ENCODE measurements at places on chromosomes 6 and 20.

DNA sequence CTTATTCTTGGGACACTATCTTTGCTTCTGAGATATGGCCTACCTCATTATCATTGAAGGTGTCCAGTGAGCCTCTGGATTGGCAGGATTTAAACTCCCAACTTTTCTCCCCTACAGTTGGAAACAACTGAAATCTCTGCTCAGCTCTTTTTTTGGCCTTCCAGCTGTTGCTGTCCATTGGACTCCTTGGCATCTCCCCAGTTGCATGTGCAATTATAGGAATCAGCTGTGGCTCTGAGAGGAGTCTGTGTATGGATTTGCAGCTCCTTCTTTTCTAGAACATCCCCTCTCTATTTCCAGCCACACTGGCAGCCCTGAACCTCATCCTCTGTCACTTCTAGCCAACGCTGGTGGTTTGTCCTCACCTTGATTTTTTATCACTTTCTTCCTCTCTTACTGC, 21.2 kb downstream of the RAB22A start:
- DNase-seq = no peak

DNA sequence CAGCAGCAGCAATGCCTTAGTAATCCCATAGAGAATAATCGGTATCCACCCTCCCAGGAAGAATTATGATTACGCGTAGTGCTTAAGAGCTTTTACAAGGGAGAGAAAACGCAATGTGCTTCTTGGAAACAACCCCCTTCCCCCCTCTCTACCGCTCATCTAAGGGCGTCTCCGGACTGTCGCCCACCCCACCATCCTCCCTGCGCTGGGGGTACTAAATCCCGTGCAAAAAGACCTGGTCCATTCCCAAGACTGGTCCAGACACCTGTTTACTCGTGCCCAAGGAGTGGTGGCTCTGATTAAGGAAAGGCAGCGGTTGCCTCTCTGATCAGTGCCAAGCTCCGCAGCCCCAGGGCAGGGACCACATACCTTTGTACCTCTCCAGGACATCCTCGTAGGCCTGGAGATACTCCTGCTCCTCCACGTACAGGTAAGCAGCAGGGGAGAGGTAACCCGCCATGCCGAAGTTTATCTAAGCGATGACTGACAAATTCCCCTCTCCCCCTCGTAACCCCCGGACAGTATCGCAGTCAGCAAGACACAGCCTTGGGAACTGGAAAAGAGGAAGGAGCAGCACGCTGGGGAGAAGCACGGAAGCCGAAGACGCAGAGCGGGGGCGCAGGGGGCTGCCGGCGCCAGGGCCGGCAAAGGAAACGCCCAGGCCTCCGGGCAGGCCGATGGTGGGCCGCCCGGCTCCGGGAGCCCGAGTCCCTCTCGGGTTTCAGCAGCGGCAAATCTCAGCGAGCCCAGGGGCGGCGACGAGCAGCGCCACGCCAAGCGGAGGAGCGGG, 112.0 kb upstream of the BEND6 start:
- peak; percentile 52 for DNase-seq

- DNase-seq = no peak
Measured at GRCh38 chr20:56636716-56637115, 7.6 kb downstream of the TFAP2C start.

- DNase-seq = no peak
Measured at GRCh38 chr6:157019115-157019641, 242.0 kb downstream of the ARID1B start.

DNA sequence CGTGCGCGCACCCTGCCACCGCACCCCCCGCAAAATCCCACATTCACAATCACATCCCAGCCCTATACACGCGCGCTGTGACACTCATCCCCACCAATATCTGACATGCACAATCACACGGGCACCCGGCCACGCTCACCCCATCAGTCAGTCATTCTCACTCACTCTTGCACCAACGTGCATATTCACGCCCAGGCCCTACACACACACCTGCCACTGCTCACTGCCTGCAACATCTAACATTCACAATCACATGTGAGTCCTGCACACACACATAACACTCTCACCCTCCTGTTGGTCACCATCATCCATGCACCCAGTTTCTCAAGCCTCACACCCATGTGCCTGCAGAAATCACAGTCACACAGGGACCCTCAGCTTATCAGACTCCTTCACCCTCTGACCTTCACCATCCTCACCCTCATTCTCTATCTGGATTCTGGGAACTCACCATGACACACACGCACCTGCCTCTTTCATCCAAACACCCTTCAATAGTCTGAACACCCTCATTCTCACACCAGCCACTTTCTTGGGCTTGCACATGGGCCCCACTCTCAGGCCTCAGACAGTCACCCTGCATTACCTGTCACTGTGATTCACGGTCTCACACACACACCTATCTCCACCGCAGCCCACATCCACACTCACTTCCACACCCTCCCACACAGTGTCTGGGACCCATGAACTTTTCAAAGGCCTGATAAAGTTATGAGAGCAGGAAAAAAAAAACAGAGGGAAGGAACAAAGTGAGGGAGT, 748 bp upstream of the ATP9A start:
- no peak for DNase-seq

DNA sequence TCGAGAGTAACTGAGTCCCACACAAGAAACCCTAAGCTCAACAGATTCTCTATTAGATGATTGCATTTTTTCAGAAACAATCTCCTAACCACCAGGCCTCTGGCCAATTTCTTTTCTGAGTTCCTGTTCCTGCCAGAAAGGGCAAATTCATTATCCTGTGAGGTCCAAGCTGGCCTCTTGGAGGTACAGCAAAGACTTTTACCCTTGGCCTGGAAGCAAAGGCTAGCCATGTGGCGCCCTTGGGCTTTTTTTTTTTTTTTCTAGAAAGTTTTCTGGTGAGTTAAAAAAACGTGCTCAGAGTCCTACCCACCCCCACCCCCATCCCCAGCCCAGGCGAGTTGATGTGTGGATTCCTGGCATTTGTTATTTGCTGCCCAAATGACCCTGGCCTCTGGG, 59.0 kb upstream of the EEF1A1 start:
- DNase-seq = peak; percentile 26

DNA sequence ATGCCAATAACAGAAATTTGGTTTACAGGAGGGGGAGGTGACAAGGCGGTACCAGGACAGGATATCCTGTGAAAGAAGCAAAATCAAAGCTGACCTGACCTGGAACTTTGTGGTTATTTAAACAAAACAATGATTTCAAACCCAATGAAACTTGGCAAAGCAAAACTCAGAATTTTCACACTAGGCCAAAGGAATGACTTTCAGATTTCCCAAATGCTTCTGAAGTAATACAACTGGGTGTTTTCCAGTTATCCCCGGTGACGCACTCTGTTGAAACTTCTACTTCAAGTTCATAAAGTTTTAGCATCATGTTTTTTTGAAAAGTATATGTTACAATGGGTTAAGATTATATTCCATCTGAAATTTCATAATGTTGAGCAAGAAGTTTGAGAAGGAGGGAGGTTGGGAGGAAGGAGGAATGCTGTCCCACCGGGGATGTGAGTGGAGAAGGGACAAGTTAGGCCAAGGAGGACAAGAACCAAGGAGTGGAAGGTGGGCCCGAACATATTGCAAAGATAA, 78.1 kb upstream of the TRAF3IP2 start:
- DNase-seq = no peak

GRCh38 chr6:29507319-29507718, 19.6 kb upstream of the MAS1L start:
- no peak for DNase-seq

DNA sequence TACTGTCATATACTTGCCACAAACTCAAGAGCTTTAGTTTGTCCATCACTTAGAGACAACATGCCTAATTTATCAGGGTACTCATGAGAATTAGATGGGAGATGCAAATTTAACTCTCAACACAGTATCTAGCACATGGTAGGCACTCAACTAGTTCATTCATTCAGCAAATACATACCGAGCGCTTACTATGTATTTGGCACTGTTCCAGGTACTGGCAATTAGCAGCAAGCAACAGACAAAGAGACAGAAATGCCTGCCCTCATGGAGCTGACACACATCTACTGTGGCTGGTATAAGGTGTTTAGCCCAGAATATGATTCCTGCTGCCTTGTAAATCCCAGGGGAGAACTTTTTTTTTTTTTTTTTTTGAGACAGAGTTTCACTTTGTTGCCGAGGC, 4.8 kb downstream of the MICAL1 start:
- DNase-seq = no peak

DNA sequence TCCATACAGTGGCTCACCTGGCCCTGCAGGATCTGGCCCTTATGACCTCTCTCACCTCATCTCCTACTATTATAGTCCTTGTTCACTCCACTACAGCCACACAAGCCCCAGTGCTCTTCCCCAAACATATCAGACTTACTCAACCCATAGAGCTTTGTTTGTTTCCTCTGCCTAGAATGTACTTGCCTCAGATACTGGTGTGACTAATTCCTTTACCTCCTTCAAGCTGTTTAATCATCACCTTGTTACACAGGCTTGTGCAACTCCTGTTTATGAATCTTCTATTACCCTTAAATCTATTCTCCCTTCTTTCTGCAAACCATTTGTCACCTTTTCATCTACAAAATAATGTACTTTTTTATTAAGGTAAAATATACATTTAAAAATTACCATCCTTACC, 3.2 kb downstream of the DEFB125 start:
- DNase-seq = no peak

DNA sequence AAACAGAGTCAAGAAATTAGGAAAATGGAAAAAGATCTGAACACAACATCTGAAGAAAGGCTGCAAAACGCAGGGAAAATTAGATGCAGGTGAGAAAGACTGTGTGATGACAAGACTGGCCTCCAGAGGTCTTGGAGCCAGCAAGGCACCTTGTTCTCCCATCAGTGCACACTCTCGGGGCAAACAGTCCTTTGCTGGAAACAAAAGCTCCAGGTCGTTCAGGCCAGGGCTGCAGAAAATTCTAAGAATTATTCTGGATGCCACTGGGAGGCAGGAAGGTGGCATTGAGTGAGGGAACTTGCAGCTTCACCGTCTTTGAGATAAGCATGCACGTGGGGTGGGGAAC, 219.9 kb upstream of the SSTR4 start:
- no peak for DNase-seq

DNA sequence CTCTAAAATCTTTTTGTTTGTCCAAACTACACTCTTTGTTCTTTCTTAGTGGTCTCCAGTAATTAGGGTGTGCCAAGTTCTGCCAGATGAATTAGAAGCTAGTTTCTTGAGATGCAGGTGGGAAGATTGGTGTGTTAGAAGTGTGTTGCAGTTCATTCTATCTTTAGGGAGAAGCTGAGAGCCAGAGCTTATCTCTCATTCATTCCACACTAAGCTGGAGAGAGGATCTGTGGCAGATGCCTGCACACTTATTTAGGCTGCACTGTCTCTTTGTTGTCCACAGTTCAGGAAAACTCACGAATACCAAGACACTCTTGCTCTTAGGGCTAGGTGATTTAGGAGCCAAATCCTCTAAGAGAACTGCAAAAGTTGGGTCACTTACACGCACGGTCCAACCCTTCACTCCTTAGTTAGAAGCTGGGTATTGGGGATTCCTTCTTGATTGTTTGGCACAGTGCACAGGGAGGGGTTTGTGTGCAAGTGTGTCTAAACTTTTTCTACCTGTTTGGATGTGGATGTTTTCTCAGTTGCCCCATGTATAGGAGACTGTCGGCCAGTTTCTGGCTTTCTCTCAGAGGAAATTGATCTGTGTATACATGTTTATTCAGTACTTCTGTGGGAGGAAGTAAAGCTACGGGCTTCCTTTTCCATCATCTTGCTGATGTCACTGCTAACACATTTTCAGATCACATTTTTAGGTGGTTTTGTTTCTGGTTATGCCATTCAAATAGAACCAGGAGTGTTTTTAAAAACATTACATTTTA, 49.5 kb downstream of the SMAP1 start:
- no peak for DNase-seq

DNA sequence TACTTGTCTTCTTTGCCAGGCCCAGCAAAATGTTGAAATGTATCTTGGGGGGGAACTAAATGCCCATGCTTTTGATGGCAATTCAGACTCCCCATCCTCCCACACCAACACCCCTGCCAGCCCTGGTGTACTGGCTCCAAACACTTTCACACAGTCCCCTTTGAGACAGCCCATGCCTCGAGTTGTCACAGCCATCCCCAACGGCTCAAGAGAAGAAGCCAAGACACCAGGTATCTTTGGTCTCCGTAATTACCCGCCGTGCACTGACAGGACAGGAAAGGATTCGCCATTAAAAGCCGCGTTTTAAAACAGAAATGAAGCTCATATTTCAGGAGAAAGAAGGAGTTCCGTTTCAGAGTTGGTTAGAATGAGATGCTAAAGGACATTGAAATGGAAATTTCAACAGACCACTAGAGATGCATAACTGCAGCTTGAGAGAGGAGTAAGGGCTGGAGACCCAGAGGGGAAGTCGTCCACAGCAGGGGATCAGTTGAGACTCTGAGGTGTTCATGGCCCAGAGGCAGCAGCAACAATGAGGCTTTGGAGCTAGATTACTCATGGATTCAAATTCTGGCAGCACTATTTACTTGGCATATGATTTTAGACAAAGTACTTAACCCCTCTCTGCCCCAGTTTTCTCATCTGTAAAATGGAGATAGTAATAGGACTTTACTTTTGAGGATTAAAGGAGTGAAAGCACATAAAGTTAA, 63.5 kb upstream of the ADGRF1 start:
- no peak for DNase-seq

DNA sequence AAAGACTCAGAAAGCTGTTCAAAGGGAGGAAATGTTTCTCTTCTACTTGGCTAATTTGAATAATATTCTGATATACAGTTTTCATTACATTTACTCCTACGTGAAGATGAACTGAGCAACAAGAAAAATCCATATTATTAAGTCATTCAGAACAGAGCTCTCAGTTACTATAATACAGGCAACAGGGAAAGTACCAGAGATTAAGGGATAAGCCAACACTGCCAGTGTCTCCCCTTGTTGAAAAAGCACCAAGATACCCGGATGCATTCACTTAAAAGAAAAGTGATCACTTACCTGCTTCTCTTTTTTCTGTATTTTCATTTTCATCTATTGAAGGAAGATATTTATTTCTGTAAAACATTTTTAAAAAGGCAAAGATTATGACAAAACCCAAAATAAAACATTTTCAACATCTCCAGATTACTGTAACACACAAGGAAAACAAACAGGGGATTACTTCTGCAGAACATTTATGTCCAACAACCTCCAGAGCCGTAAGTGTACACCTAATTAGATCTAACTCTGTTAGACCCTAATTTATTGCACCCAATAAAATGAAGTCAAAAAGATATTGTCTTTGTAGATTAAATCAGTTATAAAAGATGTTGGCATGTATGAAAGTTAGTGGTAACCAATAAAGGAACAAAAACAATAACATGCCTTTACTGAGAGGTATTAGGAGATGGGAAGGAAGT, 67.0 kb downstream of the CHD6 start:
- no peak for DNase-seq

- DNase-seq = no peak
Measured at GRCh38 chr6:99614430-99615186, 8.0 kb downstream of the PRDM13 start.

GRCh38 chr20:23856736-23857135, 22.8 kb downstream of the CST5 start:
- no peak for DNase-seq

GRCh38 chr20:55264703-55265239, 740.5 kb downstream of the CBLN4 start:
- no peak for DNase-seq

GRCh38 chr6:15770347-15771143, 107.7 kb upstream of the DTNBP1 start:
- no peak for DNase-seq
